ENCODE measurements at places on chromosomes 2 and 18. TPM values are rescaled to one million over a fixed set of nuclear protein-coding genes. Genes with fewer than 3 reads are reported as not detected.
A peak's percentile ranks its signal among the peaks of the same experiment; 100 is the strongest.

The CENPO gene
- total RNA-seq = 6.1 TPM

The RTP5 gene
- total RNA-seq = not detected

The CYBRD1 gene
- total RNA-seq = 1.1 TPM

The CD8A gene
- total RNA-seq = 1.9 TPM

DNA sequence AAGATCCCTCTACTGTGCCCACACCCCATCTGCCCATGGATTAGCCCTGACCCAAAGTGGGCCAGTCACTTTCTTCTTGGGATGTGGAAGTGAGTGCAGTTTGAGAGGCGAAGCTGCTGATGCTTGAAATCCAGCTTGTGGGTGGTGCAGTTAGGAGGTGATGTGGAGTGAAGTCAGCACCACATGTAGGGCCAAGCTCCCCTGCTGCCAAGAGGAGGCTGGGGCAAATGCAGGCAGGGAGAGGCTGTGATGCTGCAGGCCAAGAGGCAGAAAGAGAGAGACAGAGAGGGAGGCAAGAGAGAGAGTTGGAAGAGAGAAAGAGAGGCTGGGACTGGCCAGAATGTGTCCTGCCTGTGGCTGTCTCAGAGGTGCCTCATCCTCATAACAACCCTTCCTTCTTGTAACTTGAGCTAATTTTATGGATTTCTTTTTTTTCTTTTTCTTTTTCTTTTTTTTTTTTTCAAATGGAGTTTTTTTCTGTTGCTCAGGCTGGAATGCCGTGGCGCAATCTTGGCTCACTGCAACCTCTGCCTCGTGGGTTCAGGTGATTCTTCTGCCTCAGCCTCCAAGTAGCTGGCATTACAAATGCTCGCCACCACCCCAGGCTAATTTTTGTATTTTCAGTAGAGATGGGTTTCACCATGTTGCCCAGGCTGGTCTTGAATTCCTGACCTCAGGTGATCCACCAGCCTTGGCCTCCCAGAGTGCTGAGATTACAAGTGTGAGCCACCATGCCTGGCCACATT, 35.3 kb upstream of the CAB39 start:
- H3K27ac ChIP-seq = no peak overlapping the region
- no peaks in the 10 kb centered on the region for H3K27me3 ChIP-seq
- peaks cover 12% of the 10 kb centered on the region for H3K4me1 ChIP-seq
- no peak overlapping the region for H3K4me3 ChIP-seq
- no peak for DNase-seq
- no peaks in the 10 kb centered on the region for H3K36me3 ChIP-seq

DNA sequence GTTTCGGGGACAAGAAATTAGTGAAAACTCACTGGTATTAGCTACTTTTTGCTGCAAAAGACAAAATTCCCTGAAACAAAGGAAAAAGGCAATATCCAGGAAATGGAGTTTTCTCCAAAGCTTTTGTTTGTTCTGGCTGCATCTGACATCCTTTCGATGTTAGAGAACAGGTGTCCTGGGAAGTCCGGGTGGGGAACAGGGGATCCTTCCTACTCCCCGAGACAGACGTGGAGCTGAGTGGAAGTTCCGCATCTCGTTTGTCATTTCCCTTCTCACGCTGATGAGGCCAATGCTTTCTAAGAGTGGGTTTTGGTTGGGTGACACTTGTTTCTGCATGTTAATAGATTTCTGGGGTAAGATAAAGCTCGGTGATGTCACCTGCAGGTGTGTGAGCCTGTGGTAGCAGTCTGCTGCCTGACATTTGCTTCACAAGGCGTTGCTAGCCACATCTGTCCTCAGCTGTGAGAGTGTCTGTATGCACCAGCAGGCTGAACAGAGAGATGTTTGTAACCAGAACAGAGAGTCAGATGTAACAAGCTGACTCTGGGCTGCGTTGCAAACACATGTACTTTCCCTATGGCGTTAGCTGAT, 125.9 kb downstream of the ACOXL start:
- no peaks in the 10 kb centered on the region for H3K27me3 ChIP-seq
- peak overlapping the region; percentile 39 for H3K27ac ChIP-seq
- H3K4me3 ChIP-seq = peak overlapping the region; percentile 36
- no peaks in the 10 kb centered on the region for H3K36me3 ChIP-seq

DNA sequence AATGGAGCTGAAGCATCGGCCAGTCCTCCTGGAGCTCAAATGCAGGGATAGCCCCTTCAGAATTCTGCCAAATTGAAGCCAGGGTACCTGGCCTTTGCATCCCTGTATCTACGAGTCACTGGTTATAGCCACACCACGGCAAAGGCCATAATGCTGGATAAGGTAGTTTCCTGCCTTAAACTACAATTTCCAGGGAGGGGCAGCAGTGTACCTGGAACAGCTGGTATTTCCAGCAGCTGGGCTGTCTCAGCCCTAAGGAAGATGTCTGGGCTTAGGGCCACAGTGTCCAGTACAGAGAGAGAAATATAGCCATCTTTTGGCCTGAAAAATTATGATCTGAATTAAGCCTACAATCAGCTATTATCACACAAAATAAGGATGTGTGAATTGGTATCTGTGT, 180.3 kb downstream of the GCA start:
- H3K36me3 ChIP-seq = no peaks in the 10 kb centered on the region
- no peak overlapping the region for H3K4me3 ChIP-seq
- H3K27ac ChIP-seq = no peak overlapping the region
- no peaks in the 10 kb centered on the region for H3K4me1 ChIP-seq
- H3K27me3 ChIP-seq = no peaks in the 10 kb centered on the region

- no peak overlapping the region for H3K4me3 ChIP-seq
- H3K4me1 ChIP-seq = no peaks in the 10 kb centered on the region
- H3K36me3 ChIP-seq = no peaks in the 10 kb centered on the region
- H3K27me3 ChIP-seq = no peaks in the 10 kb centered on the region
- H3K27ac ChIP-seq = no peak overlapping the region
Observed at GRCh38 chr2:109280804-109281203, 151.8 kb downstream of the SH3RF3 start.

DNA sequence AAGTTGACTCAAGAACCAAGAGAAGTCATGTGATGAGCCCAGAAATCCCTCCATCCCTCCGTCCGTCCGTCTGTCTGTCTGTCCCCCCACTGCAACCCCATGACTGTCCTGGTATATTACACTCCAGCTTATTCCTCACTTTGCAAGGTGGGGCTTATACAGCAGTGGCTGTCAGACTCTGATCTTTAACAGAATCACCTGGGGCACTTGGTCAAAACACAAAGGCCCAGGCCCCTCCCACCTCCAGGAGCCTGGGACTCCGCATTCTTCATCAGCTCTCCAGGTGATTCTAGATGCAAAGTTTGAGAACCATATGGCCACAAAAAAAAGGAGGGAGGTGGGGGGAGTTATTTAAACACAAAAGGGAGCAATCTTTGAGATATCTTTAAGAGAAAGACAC, 61.4 kb downstream of the MYO5B start:
- no peaks in the 10 kb centered on the region for H3K27me3 ChIP-seq
- H3K27ac ChIP-seq = no peak overlapping the region
- no peak for DNase-seq
- H3K36me3 ChIP-seq = no peaks in the 10 kb centered on the region
- no peaks in the 10 kb centered on the region for H3K4me1 ChIP-seq
- no peak overlapping the region for H3K4me3 ChIP-seq

DNA sequence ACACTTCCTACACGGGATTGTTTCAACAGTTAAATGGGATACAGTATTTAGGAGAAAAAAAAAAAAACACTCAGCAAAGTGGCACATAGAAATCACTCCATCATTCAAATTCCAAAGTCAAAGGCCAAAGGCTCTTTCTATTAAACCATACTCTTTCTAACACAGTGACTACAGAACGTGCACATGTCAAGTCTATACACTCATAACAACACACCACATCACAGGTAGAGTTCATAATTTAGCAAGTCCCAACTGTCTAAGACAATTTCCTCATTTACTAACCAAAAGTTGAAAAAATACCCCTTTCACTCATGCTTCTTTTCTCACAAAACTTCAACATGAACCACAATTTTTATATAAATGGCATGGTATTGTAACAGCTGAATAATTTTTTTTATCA, 70.8 kb downstream of the MBOAT2 start:
- no peak overlapping the region for H3K27ac ChIP-seq
- no peak overlapping the region for H3K4me3 ChIP-seq
- H3K27me3 ChIP-seq = no peaks in the 10 kb centered on the region
- no peak for DNase-seq
- no peaks in the 10 kb centered on the region for H3K36me3 ChIP-seq
- H3K4me1 ChIP-seq = no peaks in the 10 kb centered on the region

GRCh38 chr2:122150524-122151280, 395.3 kb downstream of the TSN start:
- H3K27ac ChIP-seq = no peak overlapping the region
- H3K4me3 ChIP-seq = no peak overlapping the region
- no peaks in the 10 kb centered on the region for H3K4me1 ChIP-seq
- no peak for DNase-seq
- no peaks in the 10 kb centered on the region for H3K36me3 ChIP-seq

DNA sequence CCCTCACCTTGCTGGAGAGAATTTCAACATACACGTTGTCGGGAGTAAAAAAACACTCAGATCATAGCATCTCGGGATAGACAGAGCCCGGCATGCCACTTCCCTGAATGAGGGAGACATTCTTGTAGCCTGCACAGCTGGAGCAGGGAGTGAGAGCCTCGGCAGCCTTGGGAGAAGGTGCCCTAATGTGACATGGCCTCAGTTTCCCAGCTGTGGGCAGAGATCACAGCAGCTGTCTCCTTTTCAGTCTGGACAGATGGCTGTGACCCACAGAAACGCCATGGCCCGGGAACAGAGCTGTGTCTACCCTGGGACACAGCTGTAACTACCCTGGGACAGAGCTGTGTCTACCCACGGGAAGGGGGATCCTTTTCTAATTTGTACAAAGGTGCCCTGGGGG, 55.9 kb downstream of the HS1BP3 start:
- no peaks in the 10 kb centered on the region for H3K36me3 ChIP-seq
- H3K4me1 ChIP-seq = no peaks in the 10 kb centered on the region
- no peaks in the 10 kb centered on the region for H3K27me3 ChIP-seq
- DNase-seq = no peak
- H3K4me3 ChIP-seq = no peak overlapping the region

All from CD4-positive, alpha-beta memory T cell (primary cell).